ENCODE measurements at places on chromosomes 3 and 15.

- no peak for DNase-seq
Measured at GRCh38 chr3:39752019-39752637, 57.3 kb upstream of the MYRIP start.

GRCh38 chr3:41740374-41740886 is 221.5 kb downstream of the ULK4 start:
- DNase-seq: no peak

- no peak for DNase-seq
Measured at GRCh38 chr3:35320646-35321407, 318.5 kb upstream of the ARPP21 start.

GRCh38 chr15:66456211-66456610 is 41.4 kb downstream of the SNAPC5 start:
- no peak for DNase-seq

GRCh38 chr3:117084277-117084676 is 374.7 kb downstream of the TUSC7 start:
- DNase-seq: no peak

DNA sequence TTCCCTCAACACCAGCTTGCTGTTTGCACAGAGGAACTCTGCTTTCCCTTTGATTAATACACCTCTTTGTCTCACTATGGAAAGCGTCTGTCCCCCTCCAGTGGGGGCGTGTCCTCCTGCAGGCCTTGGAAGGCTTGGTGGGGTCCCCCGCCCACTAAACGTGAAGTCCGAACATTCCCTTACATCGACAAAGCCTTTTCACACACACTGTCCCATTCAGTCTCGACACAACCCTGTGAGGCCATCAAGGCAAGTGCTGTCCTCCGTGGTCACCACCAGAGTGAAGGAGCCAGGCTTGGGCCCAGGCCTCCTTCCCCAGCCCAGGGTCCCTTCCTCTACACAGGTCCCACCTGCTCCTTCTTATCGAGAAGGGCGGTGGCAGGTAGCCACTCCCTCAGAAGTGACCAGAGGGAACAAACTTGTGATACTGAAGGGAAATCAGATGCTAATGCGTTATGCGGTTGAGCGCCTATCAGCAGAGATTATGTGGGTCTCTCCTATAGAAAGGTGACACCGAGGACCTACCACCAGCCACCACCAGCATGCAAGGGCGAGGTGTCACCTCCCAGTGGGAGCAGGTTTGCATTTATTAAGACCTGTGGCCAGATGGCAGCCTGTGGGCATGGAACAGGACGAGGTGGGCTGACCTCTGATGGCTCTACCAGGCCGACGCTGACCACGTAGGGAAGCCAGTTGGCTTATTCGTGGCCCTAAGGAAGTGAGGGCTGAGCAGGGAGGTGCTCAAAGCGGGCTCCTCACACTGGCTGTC is 6.6 kb downstream of the NRROS start:
- no peak for DNase-seq

GRCh38 chr3:14033023-14033422 is 91.6 kb downstream of the CHCHD4 start:
- no peak for DNase-seq

- no peak for DNase-seq
Measured at GRCh38 chr3:186442162-186442561, 80.1 kb upstream of the DGKG start.

DNA sequence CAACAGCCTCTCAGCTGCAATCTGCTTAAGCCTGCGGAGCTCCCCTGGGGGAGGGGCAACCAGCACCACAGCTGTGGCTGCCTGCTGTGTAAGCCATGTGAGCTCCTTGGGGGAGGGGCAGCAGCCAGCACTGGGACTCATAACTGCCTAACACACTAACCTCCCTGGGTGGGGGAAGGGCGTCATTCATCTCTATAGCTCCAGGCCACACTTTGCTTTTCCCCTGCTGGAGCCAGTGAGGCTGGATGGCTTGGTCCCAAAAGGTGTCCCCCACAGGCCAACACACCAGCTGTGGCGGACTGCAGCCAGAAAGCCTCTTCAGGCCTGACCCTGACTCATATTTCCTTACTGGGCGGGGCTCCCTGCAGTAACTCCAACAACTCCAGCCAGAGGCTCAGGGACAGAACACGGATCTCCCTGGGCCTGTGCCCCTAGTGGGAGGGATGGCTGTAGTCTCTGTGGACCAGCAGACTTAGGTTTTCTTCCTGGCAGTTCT is 129.8 kb downstream of the PPM1L start:
- no peak for DNase-seq

DNA sequence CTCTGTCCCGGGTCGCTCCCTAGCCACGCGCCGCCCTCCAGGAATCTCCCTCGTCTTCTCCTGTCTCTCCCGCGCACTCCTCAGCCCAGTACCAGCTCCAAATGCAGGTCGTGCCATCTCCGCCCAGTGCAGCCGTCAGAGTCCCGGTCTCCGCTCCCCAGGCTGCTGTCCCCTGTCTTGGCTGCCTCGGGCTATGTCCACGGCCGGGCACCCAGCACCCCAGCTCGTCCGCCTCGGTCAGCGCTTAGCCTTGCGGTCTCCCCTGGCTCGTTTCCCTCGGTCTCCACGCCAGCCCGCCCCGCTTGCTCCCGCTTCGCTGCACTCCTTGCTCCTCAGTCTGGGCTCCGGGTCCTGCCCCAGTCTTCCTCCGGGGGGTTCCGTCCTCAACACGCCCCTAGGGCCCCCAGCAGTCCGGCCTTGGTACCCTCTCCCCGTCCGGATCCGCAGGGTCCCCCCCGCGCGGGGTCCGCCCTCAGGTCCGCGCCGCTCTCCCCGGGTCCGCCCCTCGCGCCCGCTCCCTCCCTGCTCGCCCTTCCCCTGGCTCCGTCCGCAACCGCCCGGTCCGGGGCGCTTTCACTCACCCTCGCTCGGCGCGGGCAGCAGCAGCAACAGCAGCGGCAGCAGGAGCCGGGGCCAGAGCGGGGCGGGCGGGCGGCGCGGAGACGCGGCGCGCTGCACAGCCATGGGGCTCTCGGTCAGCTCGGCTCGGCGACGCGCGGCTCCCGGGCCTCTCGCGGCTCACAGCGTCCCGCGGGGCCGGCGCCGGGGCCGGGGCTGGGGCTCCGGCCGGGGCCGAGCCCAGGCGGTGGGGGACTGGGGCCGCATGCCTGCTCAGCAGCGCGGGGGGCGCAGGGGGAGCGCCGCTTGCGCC is 462 bp downstream of the IGDCC3 start:
- no peak for DNase-seq

GRCh38 chr15:64423970-64424369 is 36.3 kb downstream of the TRIP4 start:
- no peak for DNase-seq

Data from HCT116 (cell line).